GM23248 (cell line): ENCODE measurements at places on chromosomes 7 and 10. TPM values are rescaled to one million over a fixed set of nuclear protein-coding genes. Genes with fewer than 3 reads are reported as not detected.

The OR2A42 gene
- total RNA-seq: 0.25 and 0.32 TPM in 2 replicates

The PRSS37 gene
- total RNA-seq: not detected in 2 replicates

- no peaks in the 10 kb centered on the region for H3K36me3 ChIP-seq
- peaks cover 29% of the 10 kb centered on the region for H3K4me1 ChIP-seq
- DNase-seq: peak; percentile 76
Measured at GRCh38 chr10:102644066-102644645, at the start of gene TRIM8. Gene TRIM8 (plus strand): TSS chr10:102644479. CDS start chr10:102644618, 139 bp downstream.

- H3K27ac ChIP-seq: no peak overlapping the region
- no peak overlapping the region for H3K4me3 ChIP-seq
- no peaks in the 10 kb centered on the region for H3K27me3 ChIP-seq
Measured at GRCh38 chr10:101018600-101019439, 12.1 kb downstream of the PDZD7 start.

GRCh38 chr10:99784727-99785441, 2.4 kb downstream of the ABCC2 start:
- peak overlapping the region; percentile 53 for H3K27ac ChIP-seq
- H3K4me1 ChIP-seq: peaks cover 65% of the 10 kb centered on the region
- H3K4me3 ChIP-seq: no peak overlapping the region
- peak; percentile 38 for DNase-seq
- no peaks in the 10 kb centered on the region for H3K27me3 ChIP-seq

DNA sequence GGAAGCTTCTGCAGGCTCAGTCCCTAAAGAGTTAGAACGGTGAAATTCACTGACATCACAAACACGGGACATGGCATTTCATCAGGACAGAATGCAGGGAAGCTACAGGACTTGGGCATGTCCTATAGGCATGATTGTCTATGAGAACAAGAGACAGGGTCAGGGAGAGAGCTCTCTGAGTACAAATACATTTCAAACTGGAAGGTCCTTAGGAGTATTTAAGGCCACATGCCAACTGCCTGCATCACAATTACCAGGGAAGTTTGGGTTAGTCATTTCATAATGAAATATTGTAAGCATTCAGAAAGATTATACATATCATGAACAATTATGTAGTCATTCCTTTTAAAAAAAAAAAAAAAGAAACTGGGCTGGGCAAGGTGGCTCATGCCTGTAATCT, 71.3 kb downstream of the CREB3L2 start:
- H3K4me1 ChIP-seq: peaks cover 66% of the 10 kb centered on the region
- peak overlapping the region; percentile 84 for H3K27ac ChIP-seq
- H3K4me3 ChIP-seq: 0 out of 2 replicates have a peak overlapping the region, but pooled peaks have one; percentile 26
- no peaks in the 10 kb centered on the region for H3K27me3 ChIP-seq
- H3K36me3 ChIP-seq: peaks cover 12% of the 10 kb centered on the region
- peak; percentile 94 for DNase-seq

The PLEKHS1 gene
- 0.38 TPM in 1 of 2 replicates, not detected in the other for total RNA-seq

DNA sequence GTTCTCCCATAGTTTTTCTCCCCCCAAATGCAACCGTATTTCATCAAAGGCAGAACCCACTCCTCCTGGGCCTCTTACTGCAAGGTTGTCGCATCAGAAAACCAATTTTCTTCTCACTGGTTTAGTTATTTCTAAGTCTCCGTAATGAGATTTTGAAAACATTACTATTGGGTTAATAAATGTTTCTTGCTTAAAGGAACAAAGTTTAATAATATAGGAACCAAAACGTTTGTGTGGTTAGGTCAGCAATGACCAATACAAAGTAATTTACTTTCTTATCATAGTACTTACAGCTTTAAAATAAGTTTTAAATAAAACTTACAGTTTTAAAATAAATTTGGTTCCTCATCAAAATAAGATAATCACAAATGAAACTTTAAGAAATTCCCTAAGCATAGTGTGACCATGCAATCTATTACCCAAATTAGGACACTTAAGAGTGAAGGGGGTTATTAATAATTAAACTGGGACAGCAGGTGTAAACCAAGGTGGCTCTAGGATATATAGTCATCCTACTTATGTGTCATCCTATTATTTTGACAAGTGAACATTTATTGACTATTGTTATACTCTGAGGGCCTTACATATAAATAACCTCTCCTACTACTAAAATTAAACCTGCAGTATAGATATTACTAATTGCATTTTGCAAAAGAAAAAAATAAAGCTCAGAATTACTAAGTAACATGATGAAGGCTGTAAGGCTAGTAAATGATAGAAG, 415.4 kb upstream of the LRRN3 start:
- H3K4me3 ChIP-seq: no peak overlapping the region
- DNase-seq: no peak
- no peaks in the 10 kb centered on the region for H3K27me3 ChIP-seq
- no peaks in the 10 kb centered on the region for H3K36me3 ChIP-seq
- no peaks in the 10 kb centered on the region for H3K4me1 ChIP-seq

DNA sequence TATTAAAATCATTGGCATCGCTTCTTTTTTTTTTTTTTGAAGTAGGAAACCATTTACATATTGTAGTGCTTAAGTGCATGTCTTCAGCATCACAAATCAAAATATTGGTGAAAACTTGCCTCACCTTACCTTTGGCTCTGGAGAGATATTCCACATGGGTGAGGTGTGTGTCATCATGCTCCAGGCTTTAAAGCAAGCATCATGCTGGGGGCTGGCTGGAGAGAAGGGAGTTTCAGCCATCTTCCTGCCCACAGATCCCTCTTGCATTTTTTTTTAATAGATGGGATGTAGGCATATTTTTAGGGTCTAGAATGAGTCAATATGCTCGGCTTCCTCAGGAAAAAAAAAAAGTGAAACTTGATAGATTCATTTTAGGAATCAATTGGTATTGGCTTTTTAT, 2.3 kb upstream of the INSYN2A start:
- no peak for DNase-seq
- H3K27ac ChIP-seq: no peak overlapping the region

- H3K27ac ChIP-seq: no peak overlapping the region
- no peak overlapping the region for H3K4me3 ChIP-seq
- H3K36me3 ChIP-seq: peaks cover 18% of the 10 kb centered on the region; the same call in 1 of the 2 replicates
- no peaks in the 10 kb centered on the region for H3K4me1 ChIP-seq
Measured at GRCh38 chr7:35658606-35659201, 36.2 kb downstream of the HERPUD2 start.

The ITGA8 gene
- 0.32 TPM in 1 of 2 replicates, not detected in the other for total RNA-seq

The RTKN2 gene
- under 0.01 and 0.11 TPM in 2 replicates for total RNA-seq

- no peak for DNase-seq
- no peaks in the 10 kb centered on the region for H3K36me3 ChIP-seq
- H3K27ac ChIP-seq: no peak overlapping the region
Measured at GRCh38 chr10:100033766-100034418, 24.1 kb upstream of the DNMBP start.

The PTPN20 gene
- total RNA-seq: 0.22 TPM in 1 of 2 replicates, not detected in the other

The PCDH15 gene
- not detected in 2 replicates for total RNA-seq

GRCh38 chr10:116263870-116264655, 8.9 kb downstream of the GFRA1 start:
- H3K4me1 ChIP-seq: no peaks in the 10 kb centered on the region
- H3K27ac ChIP-seq: no peak overlapping the region
- no peak overlapping the region for H3K4me3 ChIP-seq
- H3K27me3 ChIP-seq: peaks cover 15% of the 10 kb centered on the region

GRCh38 chr10:34908481-34908880, 93.4 kb upstream of the PARD3 start:
- no peaks in the 10 kb centered on the region for H3K27me3 ChIP-seq
- peaks cover 24% of the 10 kb centered on the region for H3K4me1 ChIP-seq
- H3K4me3 ChIP-seq: peak overlapping the region; percentile 48
- peak overlapping the region; percentile 78 for H3K27ac ChIP-seq
- no peaks in the 10 kb centered on the region for H3K36me3 ChIP-seq

GRCh38 chr10:114615600-114616007, 42.5 kb downstream of the ABLIM1 start:
- no peak overlapping the region for H3K27ac ChIP-seq
- H3K36me3 ChIP-seq: no peaks in the 10 kb centered on the region
- DNase-seq: no peak

- H3K27ac ChIP-seq: no peak overlapping the region
- H3K4me1 ChIP-seq: peaks cover 10% of the 10 kb centered on the region
- no peaks in the 10 kb centered on the region for H3K27me3 ChIP-seq
- DNase-seq: peak; percentile 21
- no peak overlapping the region for H3K4me3 ChIP-seq
- peaks cover 4% of the 10 kb centered on the region; the same call in 1 of the 2 replicates for H3K36me3 ChIP-seq
Measured at GRCh38 chr7:139094596-139094995, 14.9 kb downstream of the ZC3HAV1 start.

The SUN3 gene
- total RNA-seq: not detected in 2 replicates

The COL28A1 gene
- total RNA-seq: not detected in 2 replicates

GRCh38 chr10:98778277-98778759, 331.6 kb upstream of the HPS1 start:
- no peak overlapping the region for H3K27ac ChIP-seq
- no peaks in the 10 kb centered on the region for H3K36me3 ChIP-seq
- H3K4me1 ChIP-seq: no peaks in the 10 kb centered on the region
- no peaks in the 10 kb centered on the region for H3K27me3 ChIP-seq
- H3K4me3 ChIP-seq: no peak overlapping the region

- no peaks in the 10 kb centered on the region for H3K4me1 ChIP-seq
- no peak overlapping the region for H3K27ac ChIP-seq
- no peak overlapping the region for H3K4me3 ChIP-seq
- no peaks in the 10 kb centered on the region for H3K27me3 ChIP-seq
- H3K36me3 ChIP-seq: no peaks in the 10 kb centered on the region
Measured at GRCh38 chr10:20237586-20237985, 421.4 kb downstream of the PLXDC2 start.

GRCh38 chr7:143027032-143027431, at the start of gene OR9A2:
Gene OR9A2 (minus strand): TSS chr7:143027132. CDS start chr7:143027132, 0 bp downstream.
- no peaks in the 10 kb centered on the region; the same call in 1 of the 2 replicates for H3K27me3 ChIP-seq
- H3K36me3 ChIP-seq: no peaks in the 10 kb centered on the region
- no peak within 1 kb of the TSS for H3K4me3 ChIP-seq
- no peaks in the 10 kb centered on the region for H3K4me1 ChIP-seq
- H3K27ac ChIP-seq: no peak within 1 kb of the TSS

The OR2A12 gene
- total RNA-seq: not detected in 2 replicates

The PRLHR gene
- total RNA-seq: not detected in 2 replicates

- H3K36me3 ChIP-seq: no peaks in the 10 kb centered on the region
- H3K27ac ChIP-seq: no peak overlapping the region
- no peak overlapping the region for H3K4me3 ChIP-seq
- DNase-seq: no peak
- no peaks in the 10 kb centered on the region for H3K4me1 ChIP-seq
Measured at GRCh38 chr7:128891110-128891941, 19.2 kb downstream of the KCP start.

DNA sequence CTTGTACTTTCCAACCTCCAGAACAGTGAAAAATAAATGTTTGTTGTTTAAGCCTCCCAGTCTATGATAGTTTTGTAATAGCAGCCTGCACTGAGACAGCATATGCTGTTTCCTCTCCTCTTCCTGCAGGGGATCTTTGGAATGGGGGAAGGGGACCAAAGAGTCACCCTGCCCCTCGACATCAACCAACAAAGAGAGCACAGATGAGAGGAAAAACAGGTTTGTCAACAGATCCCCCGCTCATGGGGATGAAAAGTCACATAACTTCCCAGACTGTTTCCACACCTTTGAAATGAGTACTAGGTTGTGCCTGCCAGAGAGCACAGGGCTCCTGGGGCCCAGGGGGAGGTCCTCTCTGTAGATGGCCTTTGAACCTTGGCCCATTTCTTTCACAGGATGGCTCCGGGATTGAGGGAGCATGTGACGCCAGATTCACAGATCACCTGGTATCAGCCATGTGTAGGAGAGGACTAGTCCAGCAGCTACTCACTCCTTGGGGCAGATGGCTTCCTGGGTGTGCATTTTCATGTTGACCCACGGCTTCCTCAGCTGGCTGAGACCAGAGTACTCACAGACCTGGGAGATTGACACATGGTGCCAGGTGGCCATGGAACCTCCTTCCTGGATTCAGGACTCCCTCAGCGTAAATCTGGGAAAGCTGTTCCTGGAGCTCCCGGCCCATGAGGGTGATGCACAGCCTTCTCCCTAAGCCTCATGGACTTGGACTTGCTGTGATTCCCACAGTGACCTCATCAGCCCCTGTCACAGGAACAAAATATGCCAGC, 125.6 kb downstream of the CXCL12 start:
- H3K27ac ChIP-seq: no peak overlapping the region
- H3K4me1 ChIP-seq: peaks cover 34% of the 10 kb centered on the region
- H3K36me3 ChIP-seq: no peaks in the 10 kb centered on the region
- no peak for DNase-seq
- H3K4me3 ChIP-seq: no peak overlapping the region

DNA sequence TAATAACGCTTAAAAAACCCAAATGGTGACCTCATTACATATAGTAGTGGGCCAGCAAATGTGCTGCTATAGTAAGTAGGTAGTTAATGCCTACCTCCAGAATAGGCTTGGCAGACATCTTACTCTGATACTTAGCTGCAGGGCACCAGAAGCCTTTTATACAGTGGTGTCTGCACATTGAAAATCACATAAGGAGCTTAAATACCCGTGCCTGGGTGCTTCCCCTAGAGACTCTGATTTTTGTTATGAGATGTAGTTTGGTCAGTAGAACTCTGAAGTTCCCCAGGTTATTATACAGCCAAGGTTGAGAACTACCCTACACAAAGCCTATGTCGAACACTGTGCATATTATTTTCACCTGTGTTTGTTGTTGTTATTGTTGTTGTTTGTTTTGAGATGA, 47.2 kb downstream of the ANKIB1 start:
- H3K4me1 ChIP-seq: no peaks in the 10 kb centered on the region
- no peaks in the 10 kb centered on the region for H3K36me3 ChIP-seq
- H3K4me3 ChIP-seq: no peak overlapping the region
- no peaks in the 10 kb centered on the region for H3K27me3 ChIP-seq

DNA sequence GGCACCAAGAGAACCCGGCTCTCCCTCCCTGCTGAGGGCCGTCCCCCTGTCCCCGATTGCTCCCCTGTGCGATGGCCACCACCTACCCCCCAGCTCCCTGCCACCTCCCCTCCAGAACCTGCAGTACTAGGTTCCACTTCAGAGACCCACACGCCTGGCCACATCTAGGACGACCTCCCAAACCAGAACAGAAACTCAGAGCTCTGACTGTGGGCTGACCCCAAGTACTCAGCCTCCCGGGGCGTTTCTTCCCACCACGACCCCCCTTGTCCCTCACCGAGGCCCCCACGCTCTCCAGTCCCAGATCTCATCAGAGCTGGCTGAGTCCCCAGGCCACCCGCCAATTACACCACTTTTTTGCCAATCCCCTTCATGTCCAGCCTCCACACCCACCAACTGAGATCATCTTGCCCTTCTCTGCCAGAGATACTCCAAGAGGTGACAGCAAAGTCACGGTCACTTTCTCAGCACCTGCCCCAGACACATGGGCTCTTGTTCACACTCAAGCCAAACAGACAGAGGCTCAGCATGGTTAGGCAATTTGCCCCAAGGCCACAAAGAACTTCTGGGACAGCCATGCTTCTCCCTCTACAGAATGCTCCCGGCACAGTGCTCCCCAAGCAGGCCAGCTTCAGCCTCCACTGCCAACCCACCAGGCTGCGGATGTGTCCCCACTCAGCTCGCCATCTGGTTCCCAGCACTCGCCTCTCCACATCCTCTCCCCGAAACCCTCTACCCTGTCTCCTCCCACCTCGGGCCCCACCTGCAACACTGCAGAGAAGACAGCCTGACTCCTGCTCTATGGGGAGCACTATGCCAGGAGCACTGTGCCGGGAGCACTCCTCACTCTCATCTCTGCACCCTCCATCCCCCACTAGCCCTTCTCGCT, 4.7 kb downstream of the TMEM120A start:
- no peak overlapping the region for H3K27ac ChIP-seq
- H3K4me1 ChIP-seq: no peaks in the 10 kb centered on the region
- no peaks in the 10 kb centered on the region for H3K36me3 ChIP-seq
- H3K27me3 ChIP-seq: no peaks in the 10 kb centered on the region

The TMEM236 gene
- 0.11 and 0.13 TPM in 2 replicates for total RNA-seq
